ENCODE measurements at places on chromosomes 1 and 21.

DNA sequence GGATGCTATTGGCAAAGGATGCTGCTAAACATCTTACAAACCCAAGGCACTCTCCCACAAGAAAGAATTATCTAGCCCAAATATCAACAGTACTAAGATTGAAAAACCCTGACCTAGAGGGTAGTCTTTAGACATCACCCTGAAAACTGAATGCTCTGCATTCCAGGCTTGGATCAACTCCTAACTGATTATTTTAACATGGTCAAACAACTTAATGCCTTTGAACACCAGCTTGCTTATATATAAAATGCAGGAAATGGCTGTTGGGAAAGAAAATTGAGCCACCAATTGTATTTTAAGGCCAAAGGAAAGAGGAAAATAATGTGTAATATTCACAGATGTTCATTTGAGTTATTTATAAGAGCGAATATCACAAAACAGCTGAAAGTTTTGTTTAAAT, 72.2 kb upstream of the C1orf87 start:
- no peak for DNase-seq

- DNase-seq: no peak
Measured at GRCh38 chr21:25361097-25361496, 246.2 kb downstream of the MRPL39 start.

DNA sequence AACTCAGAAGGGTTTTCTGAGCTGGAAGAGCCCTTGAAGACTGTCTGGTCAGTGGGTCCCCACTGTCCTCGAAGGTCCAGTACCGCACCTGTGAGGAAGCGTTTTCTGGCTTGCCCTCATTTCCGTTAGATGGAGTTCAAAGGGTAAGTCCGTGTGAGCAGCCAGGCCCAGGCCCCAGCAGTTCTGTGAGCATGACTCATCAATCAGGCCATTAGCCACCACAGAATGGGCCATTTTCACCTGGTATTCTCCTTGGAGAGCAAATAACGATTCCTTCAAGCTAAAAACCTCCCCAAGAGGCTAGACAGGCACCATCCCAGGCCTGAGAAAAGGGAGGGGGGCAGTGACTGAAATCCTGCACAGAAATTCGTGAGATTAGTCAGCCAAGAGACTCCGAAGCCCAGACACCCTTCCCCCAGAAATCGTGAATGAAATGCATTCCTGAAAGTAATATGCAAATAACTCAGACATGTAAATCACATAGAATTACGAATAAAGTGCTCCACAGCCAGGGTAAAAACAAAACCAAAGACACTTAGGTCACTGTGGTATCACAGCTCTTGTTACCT, 66.0 kb downstream of the BCAR3 start:
- DNase-seq: no peak

GRCh38 chr1:944341-945325, 14.4 kb downstream of the NOC2L start:
- no peak for DNase-seq

DNA sequence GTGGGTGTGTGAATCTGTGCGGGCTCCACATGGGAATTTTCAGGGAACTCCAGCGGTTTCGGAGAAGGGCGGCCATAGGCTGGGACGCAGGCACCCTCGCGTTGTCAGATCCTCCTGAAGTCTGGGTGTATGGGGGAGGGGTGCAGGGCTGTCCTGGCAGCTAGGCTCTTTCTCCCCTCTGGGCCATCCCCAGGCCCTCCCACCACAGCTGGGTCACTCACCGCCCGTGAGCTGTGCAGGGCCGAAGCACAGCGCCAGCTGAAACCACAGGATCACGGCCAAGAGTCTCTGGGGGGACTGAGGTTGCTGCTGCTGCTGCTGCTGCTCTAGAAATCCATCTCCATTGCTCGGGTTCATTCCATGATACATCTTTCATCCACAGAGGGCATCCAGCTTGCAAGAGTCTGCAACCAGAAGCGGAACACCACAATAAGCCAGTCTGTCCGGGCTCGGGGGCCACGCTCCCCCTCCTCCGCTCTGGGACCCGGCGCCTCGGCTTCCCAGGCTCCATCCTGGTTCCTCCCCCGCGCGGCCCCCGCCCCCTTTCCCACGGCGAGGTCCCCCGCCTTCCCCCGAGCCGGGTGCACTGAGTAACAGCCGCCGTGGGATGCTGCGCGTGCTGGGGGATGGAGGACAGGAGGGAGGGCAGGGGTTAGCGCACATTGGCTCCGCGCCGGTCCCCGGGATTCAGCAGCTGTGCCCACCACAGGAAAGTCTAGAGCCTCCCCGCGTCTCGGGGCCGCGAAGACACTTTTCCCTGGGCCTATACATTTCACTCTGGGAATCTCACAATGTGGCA, 720 bp downstream of the SUSD4 start:
- peak; percentile 18 for DNase-seq

DNA sequence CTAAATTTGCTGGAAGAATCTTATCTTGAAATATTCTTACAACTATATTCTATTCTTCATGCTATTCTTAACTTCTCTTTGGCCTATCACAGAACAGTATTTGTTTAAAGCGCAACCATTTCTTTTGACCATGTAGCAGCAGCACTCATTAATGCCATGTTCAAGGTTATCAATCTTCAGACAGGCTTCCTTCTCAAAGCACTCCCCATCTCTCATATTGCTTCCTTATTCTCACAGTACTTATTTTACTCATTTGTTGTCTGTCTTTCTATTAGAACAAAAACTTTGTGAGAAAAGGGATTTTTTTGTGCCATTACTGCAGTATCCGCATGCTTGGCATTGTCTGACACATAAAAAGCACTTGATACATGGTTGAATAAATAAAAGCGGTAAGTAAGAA, 89.7 kb downstream of the ATP1B1 start:
- DNase-seq: no peak

- no peak for DNase-seq
Measured at GRCh38 chr1:171784784-171785183, 3.3 kb downstream of the METTL13 start.

GRCh38 chr1:208597571-208597970, 353.4 kb upstream of the PLXNA2 start:
- DNase-seq: no peak

- no peak for DNase-seq
Measured at GRCh38 chr1:78843111-78843510, 163.4 kb downstream of the ADGRL4 start.

Data from T-helper 9 cell (primary cell).